ENCODE measurements at places on chromosomes 3 and 15.

DNA sequence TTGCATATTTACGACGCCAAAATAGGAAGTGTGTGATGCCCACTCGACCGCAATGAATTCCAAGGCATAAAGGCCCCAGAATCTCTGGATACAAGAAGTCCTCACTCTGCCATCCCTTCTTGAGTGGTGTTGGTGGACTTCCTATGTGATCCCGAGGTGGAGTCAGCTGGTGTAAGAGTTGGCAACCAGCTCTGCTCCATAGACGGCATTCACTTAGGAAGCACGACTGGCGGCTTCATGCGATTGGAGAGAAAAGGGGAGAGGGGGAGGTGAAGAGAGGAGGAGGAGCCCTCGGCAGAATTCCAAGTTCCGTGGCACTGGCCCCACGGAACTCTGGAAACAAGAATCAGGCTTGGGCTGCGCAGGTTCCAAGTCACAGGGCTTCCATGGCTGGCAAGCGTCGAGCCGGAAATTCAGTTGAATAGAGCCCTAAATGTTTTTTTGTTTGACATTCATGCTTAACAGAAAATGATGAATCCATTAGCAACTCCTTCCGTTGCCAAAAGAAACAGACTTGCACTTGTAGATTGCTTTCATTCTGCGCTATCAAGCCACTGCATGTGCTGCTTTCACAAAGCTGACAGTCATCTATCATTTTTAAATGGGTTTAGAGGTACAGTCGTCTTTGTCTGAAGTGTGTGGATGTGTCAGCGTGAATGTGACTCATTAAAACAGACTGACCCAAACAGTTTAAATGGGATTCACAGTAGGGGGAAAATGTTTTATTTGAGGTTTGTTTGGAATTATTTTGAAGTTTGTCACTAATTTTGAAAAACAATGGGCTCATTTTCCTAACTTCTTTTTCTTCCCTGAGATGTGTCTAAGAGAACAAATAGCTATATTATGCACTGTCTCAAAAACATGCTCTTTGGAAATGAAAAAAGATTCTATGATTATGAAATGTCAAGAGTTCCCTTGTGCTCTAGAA, 428.3 kb upstream of the ATP11B start:
- peak; percentile 96 for DNase-seq

GRCh38 chr3:39075910-39076309, 24.1 kb downstream of the WDR48 start:
- no peak for DNase-seq

GRCh38 chr15:35546511-35547381, 781 bp upstream of the DPH6 start:
- no peak for DNase-seq

DNA sequence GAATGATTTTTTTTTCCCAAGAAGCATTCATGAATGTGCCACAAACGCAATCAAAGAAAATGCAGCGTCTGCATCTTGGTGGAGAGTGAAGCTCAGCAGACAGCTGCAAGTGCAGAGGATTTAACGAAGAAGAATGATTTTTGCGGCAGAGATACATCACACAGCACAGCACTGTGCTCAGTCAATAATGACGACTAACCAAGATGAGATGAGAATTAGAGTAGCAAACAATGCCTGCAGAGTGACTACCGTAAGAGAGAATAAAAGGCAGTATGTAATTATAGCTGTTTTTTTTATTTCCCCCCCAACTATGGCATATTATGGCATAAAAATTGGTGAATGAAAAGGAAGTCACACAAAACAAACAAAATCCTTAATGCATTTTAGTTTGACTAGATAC, 218.0 kb upstream of the ROBO1 start:
- DNase-seq: no peak

- no peak for DNase-seq
These were observed 68.0 kb downstream of the CHL1 start for GRCh38 chr3:264394-265156.

DNA sequence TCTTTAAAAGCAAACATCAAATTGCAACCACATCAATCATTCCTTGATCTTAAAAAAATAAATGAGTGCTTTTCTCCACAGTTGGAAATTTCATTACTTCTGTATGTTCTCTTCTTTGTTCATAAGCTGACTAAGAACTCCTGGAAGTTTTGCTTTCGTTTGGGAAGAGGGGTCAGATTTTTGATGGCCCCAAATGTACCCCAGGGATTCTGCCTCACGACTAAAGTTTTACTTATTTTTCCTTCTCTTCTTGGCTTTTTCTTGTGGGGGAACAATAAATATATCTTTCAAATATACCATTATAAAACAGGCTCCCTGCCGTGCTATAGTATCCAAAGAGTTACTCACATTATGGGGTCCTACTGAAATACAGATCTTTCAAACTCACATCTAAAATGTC, 215.0 kb upstream of the CDIN1 start:
- DNase-seq: no peak

DNA sequence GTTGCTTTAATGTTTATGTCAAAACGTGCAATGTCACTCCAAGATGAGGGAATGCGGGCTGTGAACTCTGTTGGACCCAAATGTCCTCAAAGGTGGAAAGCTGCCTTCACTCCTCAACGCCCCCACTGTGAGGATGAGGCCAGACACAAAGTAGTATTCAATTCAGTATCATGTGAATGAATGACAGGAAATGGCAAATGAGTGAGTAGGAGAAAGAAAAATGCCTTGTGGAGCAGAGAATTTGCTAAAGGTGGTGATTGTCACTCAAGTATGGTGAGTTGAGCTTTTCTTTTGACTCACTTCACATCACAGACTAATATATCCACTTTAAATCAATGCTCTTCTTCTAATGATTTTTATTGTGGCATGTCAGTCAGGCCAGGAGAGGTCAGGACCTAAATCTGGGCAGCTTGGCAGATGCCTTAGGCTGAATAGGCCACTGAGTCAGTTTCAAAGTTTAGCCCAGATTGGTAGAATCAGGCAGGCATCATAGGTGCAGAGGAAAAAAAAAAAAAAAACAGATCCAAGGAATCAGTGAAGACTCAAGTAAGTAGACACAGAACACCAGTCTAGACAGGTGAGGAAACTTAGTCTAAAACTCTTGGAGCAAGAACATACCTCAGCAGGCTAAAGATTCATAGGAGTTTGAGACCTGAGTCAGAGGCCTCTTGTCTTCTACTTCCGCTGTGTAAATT, 71.0 kb upstream of the ZBED2 start:
- DNase-seq: no peak

DNA sequence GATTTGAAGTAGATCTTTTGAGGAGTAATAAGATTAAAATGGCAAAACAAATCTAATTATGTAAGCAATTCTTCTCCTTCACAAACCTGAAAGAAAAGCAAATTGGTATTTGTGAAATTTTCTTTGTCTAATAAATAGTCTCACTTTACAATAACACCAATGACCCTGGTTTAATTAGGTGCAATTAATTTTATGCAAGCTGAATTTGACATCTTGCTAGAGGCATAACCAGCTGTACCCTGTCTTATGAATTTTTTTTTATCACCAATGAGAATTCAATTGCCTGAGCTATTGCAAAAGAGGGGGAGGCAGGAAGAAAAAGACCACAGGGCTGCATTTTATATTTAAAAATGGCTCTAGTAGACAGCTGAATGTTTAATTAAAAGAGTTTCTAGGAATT, 113.5 kb upstream of the IL12A start:
- DNase-seq: peak; percentile 45

DNA sequence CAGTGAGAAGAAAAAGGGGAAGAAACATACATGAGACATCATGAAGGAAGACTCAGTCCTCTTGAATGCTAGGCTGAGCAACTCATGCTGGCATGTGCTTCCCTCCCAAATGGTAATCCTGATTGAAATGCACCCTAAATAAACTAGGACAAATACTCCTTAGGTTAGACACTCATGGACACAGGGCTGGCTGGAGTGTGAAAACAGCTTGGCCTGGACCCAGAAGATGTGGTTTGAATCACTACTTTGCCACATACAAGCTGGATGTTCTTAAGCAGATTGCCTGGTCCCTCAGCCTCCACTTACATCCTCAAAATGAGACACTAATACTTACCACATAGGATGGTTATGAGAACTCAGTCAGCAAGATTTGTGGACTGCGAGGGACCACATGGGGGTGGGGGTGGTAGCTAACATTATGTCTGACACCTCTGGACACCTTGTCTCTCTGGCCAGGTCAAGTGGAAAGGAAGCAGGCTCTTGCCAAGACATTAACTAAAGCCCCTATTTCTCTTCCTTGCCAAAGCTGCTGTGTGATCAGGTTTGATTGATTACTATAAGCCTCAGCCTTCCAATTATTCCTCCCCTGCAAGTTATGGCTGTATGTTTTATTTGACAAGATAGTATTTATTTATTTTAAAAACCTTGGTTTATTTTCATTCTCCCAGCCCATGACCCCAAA, 138.9 kb upstream of the SLC7A14 start:
- no peak for DNase-seq

GRCh38 chr15:29149738-29150075, 119.9 kb downstream of the NSMCE3 start:
- DNase-seq: no peak

GRCh38 chr3:42844412-42844713, 31.3 kb downstream of the CYP8B1 start:
- DNase-seq: no peak

DNA sequence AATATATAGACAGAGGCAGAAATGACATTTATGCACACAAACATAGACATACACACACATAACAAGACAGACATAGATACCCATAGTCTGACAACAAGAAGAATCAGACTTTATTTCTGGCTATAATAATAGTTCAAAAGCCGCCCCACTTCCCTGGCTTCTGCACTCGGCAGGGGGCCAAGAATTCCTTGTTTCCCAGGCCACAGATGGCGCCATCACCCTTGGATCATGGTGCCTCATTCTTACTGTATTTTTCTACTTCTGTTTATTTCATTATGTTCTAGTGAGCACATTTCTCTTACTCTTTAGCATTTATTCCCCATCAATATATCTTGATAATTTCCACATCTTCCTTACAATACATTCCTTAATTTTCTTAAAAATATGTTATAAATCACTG, 387.5 kb downstream of the NLGN1 start:
- DNase-seq: no peak

GRCh38 chr15:67745073-67746006, 80.0 kb upstream of the SKOR1 start:
- DNase-seq: no peak

DNA sequence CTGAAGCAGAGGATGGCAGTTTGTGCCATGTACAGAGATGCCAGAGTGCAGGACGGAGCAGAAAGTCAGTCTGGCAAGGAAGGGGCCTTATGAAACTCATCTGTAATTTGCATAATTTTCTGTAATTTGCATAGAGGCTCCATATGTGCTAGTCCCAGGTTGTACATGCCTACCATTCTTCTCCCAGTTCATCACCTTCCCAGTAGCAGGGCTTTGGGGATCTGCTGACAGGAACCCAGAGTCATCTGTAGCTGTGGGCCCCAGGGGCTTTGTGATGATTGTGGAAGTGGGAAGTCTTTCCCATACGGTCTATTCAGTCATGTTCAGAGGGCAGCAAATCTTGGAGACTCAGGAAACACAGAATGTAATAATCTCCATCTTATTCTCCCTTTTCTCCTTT, 42.4 kb upstream of the SIAH2 start:
- DNase-seq: no peak

- no peak for DNase-seq
These were observed 1.4 kb downstream of the CA12 start for GRCh38 chr15:63380151-63380807.

DNA sequence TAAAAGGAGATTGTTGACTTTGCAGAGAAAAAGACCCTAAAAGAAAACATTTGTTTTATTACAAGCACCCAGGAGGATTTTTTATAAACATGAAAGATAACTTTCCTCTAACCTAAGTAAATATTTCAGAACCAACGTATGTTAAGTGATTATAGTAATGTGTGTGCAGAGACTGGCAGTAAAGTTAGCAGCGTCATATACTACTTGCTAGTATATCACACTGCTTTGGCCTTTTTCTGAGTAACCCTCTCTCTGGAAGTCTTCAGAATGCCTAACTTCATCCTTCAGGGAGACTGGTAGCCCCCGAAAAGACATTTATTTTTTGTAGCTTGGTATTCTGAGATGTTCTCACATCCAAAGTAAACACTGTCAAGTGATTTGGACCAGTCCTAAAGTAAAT, 17.9 kb downstream of the UBE2E1 start:
- no peak for DNase-seq

DNA sequence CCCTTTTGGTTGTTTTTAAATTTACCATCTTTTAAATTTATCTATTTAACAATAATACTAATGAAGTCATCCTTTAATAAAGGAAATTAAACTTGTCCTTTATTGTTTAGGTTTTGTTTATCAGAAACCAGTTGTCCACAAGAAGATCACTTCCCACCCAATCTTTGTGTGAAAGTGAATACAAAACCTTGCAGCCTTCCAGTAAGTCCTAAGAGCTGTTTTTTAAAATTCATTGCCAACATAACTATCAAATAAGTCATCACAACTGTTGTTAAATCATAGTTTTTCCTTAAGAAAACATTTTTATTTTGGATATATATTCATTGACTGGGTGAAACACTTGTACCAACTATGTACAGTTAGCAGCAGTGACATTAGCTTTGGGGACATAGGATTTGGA, 59.4 kb downstream of the CALML4 start:
- DNase-seq: no peak

- no peak for DNase-seq
These were observed 237.5 kb upstream of the IL12A start for GRCh38 chr3:159751146-159751545.

DNA sequence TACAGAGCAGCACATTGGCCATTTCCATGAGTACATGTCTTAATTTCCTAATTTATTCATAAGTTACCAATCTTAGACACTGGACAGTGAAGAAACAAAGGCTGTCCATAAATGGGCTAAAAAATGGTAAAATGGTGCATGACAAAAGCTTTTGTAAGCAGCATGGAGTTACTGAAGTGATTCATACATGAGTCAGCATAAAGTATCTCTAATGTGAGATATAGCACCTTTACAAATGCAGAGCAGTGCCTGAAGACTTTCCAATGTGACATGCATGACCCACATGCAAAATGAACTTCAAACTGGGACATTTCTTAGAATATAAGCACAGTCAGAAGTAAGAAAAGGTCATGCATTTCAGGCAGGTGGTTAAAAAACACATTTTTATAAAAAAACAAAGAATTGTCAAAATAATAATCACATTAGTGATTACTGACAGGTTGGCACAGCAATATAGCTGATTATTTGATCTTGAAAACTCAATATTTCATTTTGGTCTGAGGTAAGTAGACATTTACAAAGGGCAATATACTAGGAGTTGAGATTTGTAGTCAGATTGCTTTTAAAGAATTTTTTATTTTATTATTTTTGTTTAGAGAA, 299.3 kb downstream of the PLCL2 start:
- DNase-seq: no peak

DNA sequence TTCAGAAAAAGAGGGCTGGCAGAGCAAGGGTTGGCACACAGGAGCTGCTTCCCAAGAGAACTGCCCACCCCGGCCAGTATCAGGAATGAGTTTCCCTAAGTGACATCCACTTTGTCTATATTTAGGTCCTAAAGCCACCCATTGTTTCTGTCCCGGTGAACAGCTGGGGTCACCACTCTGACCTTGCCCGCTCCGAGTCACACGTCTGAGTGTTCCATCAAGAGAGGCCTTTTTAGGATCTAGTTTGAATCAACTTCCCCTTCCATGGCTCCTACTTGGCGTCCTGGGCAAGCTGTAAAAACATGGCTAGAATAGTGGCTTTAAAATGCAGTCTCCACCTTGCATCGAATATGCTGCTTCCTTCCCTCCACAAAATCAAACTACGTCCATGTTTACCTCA, 109.6 kb upstream of the ARHGEF3 start:
- no peak for DNase-seq

- peak; percentile 95 for DNase-seq
These were observed 3.3 kb upstream of the NR2F2 start for GRCh38 chr15:96327155-96327741.

- no peak for DNase-seq
These were observed 258.6 kb upstream of the KCNMB2 start for GRCh38 chr3:178277605-178278004.

GRCh38 chr3:83873550-83873949, 1085.2 kb upstream of the CADM2 start:
- DNase-seq: no peak
